Left kidney (tissue), 8 donors: ENCODE measurements at places on chromosomes 6 and 20.

DNA sequence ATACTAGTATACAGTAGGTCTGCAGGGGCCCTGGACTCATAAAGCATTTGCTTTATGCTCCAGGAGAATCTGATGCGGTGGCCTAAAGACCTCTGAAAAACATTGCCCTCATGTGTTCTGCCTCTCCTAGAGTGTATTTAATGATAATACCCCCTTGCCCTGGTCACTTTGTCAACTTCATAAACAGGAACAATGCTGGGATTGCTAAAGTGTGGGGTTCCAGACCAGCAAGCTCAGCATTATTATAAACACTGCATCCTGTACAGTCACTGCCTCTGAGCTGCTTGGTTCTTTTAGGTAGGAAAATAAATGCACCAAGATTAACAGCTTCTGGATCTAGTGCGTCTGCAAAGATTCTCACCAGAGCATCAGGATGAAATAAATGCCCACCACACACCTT, 12.2 kb downstream of the TREM1 start:
- DNase-seq: no peak

DNA sequence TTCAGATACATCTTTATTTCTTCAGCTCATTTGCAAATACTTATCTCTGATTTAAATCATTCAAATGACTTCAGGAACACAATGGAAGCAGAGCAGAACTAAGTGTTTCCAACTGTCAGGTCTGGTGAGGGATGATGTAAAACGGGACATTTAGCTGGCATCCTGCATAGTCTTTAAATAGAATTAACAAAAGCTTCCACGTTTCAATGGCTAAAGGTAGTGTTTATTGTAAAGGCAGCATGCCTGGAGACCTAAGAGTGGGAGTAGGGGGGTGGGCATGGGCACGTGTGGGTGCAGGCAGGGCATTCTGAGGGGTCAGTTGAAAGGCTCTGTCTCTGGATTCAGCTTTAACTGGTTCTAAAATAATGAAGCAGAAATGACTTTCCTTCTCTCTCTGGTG, 174.9 kb downstream of the PLCB1 start:
- DNase-seq: no peak

DNA sequence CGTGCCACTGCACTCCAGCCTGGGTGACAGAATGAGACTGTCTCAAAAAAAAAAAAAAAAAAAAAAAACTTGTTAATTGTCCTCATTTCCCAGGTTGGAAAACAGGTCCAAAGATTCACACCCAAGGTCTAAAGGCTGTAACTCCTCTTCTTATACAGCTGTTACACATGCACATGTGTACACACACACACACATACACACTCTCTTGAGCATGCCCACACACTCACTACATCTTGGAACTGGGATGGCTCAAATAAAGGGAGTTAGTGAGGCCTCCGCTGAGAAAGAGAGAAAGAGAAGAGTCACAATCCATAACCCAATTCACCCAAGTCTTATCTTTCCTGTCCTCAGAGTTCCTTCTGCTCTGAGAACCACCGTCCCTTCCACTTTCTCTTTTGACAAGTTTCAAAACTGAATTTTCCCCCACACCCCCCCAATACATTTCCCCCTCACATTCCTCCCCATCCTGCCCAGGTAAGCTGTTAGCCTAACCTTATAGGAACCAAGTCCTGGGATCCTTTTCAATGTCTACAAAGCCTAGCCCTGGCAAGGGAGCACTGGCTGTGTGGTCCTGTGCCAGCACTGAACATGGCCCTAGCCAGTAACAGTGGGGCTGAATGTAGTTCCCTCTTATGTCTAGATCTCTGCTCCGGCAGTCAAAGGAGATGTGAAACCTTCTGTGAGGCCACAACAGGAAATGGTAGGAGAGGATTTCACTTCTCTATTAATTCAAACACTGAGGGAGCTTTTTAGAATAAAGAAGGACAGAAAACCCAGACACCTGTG, 3.2 kb upstream of the HLA-DMB start:
- DNase-seq: no peak

- no peak for DNase-seq
Measured at GRCh38 chr6:123616942-123617341, 19.8 kb downstream of the TRDN start.

- DNase-seq: no peak
Measured at GRCh38 chr6:99349171-99350141, at the start of gene FAXC. TSS of gene FAXC (minus strand) at chr6:99349674. CDS start at chr6:99349372, 302 bp downstream.

GRCh38 chr6:166257911-166258318, 50.3 kb downstream of the PRR18 start:
- DNase-seq: no peak

DNA sequence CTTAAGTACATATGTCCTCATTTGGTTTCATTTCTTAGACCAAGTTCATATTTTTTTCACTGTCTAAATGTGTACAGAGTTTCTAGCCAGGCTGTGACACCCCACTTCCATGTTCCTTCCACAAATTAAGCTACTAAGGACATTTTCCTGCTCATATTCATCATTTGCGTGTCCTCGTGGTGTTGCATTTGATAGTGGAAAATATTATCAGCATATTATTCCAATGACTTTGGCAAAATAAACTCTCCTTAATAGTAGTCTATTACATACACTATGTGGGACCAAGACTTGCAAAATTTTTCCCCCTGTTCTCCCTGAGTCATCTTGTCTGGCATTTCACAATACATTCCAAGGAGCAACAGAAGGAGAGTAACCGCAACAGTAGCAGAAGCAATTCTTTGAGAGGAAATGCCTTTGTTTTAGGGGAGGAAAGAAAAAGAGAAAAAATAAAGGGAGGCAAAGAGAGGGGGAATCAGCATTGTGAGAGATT, 599.2 kb downstream of the COL12A1 start:
- no peak for DNase-seq

- no peak for DNase-seq
Measured at GRCh38 chr20:63659370-63659769, 1.3 kb downstream of the RTEL1 start.

DNA sequence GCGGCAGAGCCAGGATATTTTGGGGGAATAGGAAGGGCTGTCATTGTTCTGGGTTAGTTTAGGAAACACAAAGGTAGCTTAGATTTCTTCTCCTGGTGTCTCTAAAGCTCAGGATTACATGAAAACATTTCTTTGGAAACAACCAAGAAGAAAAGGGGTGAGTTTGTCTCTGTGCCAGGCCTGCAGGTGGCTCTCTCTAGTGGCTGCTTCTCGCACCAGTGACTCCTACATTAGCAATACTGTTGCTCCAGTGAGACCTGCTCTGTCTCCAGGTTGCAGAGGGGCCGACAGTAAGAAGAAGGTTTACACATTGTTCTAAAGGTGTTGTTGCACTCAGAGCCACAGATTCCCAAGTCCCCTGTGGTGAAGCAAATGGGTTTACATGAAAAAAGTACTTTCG, 104.6 kb upstream of the GLP1R start:
- no peak for DNase-seq

DNA sequence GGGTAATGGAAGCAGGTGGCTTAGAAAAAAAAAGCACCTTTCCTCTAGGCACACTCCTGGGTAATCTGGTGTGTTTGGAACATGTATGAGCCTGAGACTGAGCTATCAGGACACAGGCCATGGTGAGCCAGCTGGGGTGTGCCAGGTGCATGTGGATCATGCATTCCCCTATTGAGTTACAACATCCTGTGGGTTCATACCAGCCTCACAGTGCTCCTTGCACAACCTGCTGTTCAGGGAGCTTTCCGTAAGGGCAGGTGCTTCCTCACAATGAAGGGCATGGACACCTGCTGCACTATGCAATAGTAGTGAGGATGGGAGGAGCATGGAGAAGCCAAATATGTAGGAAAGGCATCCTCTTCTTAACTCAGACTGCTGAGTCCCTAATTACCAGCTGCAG, 197.2 kb upstream of the SUPT3H start:
- DNase-seq: no peak

DNA sequence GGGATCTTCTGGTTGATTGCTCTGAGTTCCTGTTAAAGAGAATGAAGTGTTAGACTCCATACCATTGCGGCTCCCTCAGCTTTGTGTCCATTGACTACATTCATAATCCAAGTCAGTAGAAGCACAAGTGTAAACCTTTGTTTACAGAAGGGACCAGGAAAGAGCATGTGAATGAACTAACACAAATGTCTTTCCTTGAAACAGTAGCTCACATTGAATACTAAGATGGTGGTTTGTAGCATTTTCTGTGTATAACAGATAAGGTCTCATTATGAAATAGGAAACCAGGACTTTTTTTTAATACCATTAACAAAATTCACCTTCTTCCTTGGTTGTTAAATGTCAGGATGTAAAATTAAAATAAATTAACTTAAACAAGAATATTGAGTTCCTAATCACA, 8.4 kb downstream of the STXBP5 start:
- no peak for DNase-seq

DNA sequence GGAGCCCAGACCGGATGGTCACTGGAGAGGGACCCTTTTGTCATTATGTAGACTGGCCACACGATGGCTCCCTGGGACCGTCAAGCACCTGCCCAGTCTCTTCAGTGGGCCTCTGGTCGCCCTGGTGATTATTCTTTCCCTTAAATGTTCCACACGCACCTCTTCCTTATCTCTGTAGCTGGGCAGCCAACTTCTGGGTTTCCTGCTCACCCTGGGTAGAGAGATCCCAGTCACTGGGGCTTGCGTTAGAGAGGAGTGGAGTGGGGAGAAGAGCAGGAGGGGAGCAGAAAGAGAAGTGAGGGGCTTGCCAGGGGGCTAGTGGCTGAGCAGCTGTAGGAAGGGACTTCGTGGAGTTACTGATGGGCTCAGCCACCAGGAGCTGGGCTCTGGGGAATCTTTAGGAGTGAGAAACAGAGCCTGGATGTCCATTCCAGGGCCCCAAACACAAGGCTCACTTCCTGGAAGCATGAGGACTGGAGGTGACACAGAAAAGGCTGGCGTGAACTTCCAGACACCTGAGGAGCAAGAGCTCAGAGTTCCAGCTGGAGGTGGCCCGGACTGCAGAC, 150.1 kb downstream of the DHX35 start:
- DNase-seq: peak; percentile 57
